Activated CD8-positive, alpha-beta T cell treated with anti-CD3 and anti-CD28 coated beads for 36 hours (primary cell): ENCODE measurements at places on chromosomes 6 and 20.

DNA sequence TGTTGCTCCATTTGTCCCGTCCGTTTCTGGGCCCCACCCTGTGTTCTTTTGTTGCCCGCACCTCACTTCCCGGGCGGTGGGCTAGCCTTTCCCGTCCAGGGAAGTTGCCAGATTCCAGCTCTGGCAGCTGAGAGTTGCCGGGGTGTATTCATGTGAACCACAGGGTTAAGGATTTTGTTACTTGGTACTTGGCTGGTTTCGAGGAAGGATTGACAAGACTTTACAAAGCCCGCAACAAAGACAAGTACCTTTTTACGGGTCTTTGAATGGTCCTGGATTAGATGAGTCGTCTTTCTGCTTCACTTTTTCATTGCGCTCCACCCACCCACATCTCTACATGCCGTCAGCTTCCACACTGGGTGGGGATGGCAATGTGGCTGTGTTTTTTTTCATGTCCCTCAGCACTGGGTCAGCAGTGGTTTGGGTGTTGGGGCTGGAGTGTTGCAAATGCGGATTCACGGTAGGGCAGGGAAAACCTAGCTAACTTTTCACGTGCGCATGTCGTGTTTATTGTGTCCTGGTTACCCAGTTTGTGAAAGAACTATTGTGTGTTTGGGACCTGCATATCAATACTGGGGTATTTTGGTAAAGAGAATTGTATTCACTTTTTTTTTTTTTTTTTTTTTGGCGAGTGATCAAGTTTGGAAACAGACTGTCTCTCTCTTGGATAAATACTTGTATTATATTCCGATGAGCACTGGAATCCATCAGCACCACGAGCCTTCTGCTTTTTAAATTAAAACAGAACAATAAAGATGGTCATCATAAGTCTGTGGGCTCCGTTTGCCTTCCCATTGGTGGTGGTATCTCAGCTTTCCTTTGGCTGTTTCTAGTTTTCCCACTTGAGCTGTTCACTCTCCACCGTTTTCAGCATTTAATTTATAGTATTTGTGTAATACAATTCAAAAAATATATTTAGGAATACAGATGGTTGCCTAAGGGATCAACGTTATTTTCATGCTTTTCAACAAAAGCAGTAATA, 1.2 kb downstream of the DUSP22 start:
- peak; percentile 62 for DNase-seq

DNA sequence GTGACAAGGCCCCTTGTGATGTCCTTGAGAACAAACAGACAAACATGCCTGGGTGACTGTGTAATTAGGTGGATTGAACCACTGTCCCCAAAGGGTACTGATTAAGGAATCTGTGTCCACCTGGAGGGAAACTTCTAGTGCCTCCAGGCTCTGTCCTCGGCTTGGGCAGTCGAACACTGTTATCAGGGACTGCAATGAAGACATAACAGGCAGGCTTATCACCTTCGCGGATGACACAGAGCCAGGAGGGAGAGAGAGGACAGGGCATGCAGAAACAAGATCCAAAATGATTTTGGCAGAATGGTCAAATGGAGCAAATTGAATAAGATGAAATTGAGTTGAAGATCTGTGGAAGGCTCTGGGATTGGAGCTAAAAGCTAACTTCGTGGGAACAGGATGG, 60.9 kb upstream of the ZFAND3 start:
- DNase-seq = no peak

GRCh38 chr20:49534255-49534712, 33.7 kb downstream of the PTGIS start:
- DNase-seq = peak; percentile 81

DNA sequence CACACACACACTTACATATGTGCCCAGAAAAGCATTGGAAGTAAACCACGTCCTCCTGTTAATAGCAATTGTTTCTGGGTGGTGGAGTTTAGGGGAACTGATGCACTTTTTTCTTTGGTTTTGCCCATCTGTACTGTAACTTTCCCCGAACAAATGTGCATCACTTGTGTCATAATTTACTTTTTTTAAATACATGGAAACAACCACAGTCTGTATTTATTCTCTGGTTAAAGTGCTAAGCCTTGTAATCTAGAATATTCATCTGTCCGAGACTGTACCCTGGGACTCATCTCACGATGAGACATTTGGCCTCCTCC, 61.5 kb upstream of the CD93 start:
- DNase-seq = no peak

GRCh38 chr6:129510950-129511349, 199.0 kb downstream of the ARHGAP18 start:
- no peak for DNase-seq
